IMR-90 (cell line): ENCODE measurements at places on chromosomes 1 and 21.

DNA sequence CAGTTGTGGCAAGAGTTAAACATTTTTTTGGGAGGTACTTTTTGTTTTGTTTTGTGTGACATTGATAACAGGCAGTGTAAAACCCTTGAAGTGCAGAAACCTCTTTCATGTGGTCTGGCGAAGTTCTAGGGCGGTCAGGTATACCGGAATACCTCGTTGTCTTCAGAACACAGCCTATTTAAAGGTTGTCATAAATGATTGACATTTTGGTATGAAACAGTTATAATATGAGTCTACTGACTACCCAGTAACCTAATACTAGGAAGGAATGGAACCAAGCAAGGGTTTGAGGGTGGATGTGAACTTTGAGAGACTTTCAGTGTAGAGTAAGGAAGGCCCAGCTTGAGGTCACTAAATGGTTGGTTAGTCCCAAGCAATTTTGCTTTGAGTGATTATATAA, 40.5 kb downstream of the PATJ start:
- DNase-seq, result no peak

GRCh38 chr1:221316491-221317056, 425.3 kb downstream of the DUSP10 start:
- DNase-seq, result peak; percentile 55

GRCh38 chr1:119083980-119084379, 56.5 kb downstream of the WARS2 start:
- DNase-seq, result no peak

GRCh38 chr1:10621906-10622305, 147.2 kb downstream of the PEX14 start:
- DNase-seq, result no peak

- DNase-seq, result no peak
Observed at GRCh38 chr1:55980582-55980981, 598.8 kb downstream of the PLPP3 start.

DNA sequence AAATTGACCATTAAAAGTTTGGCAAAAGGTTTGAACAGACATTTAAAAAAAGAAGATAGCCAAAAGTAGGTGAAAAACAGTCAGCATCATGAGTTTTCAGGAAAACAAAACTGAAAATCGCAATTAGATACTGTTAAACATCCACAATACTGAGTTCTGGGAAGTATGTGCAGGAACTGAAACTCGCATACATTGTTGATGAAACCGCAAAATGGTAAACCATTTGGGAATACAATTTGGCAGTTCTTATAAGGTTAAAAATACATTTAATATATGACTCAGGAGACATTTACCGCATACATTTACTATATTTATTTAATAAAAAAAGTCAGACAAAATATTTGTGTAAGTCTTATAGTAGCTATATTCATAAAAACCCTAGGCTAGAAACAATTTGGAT, 393.2 kb downstream of the COL11A1 start:
- DNase-seq, result no peak

DNA sequence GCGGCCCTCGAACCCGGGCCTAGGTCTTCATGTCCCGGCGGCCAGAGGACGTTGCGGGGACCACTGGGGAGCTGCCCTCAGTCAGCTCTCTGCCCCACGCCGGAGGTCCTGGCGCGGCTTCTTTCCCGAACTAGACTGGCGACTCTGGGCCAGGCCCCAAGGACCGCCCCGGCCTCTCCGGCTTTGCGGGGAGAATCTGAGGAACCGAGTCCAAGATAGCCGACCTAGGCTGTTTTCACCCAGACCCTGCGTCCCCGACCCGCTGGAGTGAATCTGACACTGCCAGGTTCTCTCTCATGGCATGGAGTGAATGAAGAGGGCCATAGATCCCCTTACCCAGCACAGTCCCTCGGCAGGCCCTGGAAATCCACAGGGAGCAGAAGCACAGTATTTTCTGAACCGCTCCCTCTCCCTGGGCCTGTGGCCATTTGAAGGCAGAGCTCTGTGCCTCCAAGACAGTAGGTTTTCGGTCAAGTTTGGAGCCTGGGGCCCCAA, 9.9 kb upstream of the BARHL2 start:
- DNase-seq, result no peak

DNA sequence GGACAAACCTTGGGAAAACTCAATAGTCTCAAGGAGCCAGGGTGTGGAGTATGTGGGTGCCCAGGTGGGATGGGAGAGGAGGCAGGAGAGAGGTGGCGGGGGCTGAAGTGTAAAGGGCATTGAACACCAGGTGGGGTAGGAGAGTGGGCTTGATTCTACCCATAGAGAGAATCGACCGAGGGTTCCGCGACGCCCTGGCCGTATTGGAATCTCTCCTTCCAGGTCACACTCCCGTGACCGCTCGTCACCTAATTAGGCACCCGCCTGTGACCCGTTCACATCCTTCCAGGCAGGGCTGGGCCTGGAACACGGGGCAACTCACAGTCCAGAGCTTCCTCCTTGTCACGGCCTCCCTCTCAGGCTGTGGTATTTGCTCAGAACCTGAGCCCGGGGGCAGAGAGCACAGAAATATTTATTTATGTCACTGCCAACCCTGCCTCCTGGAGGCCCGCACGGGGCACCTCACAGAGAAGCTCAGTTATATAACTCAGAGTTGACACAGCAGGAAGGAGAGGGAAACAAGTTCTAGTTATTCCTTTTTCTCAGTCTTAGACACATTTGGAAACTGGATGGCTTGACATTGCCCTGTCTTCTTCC, 12.0 kb downstream of the NCMAP start:
- DNase-seq, result no peak

DNA sequence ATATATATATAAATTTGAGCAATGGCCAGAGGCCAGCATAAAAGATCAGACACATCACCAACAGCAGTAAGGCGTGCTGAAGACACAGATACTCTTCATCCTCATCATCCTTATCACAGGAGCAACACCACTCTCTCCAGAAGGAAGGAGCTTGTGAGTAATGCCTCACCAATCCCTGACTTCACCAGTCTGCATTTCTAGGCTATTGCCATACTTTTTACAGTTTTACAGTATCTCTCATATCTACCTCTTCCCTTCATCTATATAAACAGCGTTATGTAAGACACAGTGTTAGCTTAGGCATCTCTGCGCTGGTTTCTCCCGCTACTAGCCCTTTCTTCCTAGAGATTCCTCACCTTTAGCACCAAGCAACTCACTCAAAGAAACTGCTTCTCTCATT, 2.4 kb upstream of the ABL2 start:
- DNase-seq, result peak; percentile 76

- DNase-seq, result no peak
Observed at GRCh38 chr1:147334292-147334691, 91.8 kb downstream of the CHD1L start.

- no peak for DNase-seq
Observed at GRCh38 chr1:164659621-164660411, 100.8 kb downstream of the PBX1 start.

DNA sequence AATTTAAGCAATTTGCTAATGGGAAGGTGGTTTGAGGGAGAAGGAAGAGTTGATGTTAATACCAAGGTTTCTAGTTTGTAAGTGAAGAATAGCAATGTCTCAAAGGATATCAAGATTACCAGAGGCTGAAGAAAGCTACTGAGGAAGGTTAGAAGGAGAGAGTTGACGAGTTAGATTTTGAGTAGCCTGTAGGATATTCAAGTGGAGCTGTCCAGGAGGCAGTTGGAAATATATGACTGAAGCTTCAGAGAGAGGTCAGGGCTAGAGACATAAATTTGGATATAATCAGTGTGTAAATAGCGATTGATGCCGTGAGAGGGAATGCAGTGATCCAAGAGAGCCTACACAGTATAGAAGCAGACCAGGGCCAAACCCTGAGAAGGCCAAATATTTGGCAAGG, 48.4 kb downstream of the PBX1 start:
- DNase-seq, result no peak

- no peak for DNase-seq
Observed at GRCh38 chr1:2623571-2624337, 9.1 kb downstream of the MMEL1 start.

DNA sequence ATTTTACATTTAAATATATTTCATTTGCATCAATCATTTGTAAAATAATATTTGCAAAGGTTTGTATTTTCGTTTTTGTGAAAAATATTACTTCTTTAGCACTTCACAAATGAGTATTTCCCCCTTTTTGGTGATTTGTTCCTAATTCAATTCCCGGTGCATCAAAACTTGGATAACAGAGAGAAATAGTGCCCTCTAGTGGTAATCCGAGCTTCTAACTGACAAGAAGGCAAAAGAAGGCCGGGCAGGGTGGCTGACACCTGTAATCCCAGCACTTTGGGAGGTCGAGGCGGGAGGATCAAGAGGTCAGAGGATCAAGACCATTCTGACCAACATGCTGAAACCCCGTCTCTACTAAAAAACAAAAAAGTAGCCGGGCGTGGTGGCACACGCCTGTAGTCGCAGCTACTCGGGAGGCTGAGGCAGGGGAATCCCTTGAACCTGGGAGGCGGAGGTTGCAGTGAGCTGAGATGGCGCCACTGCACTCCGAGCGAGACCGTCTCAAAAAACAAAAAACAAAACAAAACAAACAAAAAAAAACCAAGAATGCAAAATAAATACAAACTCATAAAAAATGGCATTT, 137.7 kb downstream of the COL11A1 start:
- peak; percentile 75 for DNase-seq

- DNase-seq, result no peak
Observed at GRCh38 chr1:181173761-181174447, 85.4 kb downstream of the IER5 start.

GRCh38 chr21:43605320-43606215, 53.7 kb downstream of the HSF2BP start:
- no peak for DNase-seq

GRCh38 chr1:52296345-52296744, 69.7 kb downstream of the CC2D1B start:
- DNase-seq, result peak; percentile 68
